AG04450 (cell line): ENCODE measurements at places on chromosomes 11 and 22.

DNA sequence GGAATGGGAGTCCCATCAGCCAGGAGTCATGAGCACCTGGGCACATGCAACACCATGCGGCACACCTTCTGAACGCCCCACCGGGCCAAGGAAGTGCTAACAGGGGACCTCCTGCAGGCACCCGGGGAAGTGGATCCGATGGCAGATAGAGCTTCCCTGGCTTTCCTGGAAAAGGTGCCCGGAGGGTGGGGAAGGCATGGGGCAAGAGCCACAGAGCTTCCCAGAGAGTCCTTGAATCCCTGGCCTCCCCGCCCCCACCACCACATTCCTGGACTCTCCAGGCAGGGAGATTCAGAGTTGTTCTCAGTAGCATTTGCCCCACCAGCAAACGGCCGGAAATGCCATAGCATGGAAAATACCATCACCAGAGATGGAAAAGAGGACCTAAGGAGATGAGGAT lies 8.3 kb downstream of the TRIM29 start:
- DNase-seq = no peak

DNA sequence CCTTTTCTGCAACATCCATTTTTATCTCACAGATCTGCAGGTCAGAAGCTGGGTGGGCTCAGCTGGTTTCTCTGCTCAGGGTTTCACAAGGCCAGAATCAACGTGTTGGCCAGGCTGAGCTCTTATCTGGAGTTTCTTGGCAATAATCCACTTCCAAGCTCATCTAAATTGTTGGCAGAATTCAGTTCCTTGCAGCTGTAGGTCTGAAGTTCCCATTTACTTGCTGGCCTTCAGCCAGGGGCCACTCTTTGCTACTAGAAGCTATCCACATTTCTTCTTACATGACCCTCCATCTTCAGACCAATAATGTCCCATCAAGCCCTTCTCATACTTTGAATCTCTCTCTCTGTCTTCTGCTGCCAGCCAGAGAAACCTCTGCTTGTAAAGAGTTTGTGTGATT lies 103.5 kb downstream of the WNT11 start:
- DNase-seq = no peak

DNA sequence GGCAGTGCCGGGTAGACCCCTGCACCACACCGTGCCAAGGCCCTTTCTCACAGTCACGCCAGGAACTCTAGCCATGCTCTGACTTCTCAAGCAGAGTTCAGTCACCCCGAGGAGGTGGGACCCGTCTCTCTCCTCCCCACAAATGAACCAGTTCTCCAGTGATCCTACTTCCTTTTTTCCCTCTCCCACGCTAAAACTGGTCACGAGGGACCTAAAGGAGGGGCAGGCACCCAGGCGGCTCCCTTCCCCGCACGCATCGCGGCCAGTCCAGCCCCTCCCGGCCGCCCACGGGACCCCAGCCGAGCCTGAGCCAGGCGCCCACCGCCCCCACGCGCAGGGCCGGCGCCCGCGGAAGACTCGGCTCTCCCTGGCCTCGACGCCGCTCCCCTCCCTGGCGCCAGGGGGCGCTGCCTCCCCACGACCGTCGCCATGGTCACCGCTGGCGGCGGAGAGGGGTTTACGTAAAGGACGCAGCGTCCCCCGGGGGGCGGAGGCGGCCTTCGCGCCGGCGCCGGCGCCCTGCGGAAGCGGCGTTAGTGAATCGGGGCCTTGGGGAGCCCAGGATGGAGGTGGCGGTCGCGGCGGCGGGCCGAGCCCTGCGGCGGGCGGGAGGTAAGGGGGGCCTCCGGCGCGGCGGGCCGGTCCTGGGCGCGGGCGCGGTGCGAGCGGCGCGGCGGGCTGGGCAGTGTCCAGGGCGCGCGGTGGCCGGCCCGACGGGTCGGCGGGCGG lies at the start of gene DAGLA:
Gene DAGLA, plus strand, starts transcription at position 499 of the 729 bp plus-strand sequence. CDS start 39,765 bp downstream, outside the sequence.
- DNase-seq = no peak

GRCh38 chr11:69002570-69003231 lies 10.3 kb downstream of the MRGPRF start:
- DNase-seq = no peak

DNA sequence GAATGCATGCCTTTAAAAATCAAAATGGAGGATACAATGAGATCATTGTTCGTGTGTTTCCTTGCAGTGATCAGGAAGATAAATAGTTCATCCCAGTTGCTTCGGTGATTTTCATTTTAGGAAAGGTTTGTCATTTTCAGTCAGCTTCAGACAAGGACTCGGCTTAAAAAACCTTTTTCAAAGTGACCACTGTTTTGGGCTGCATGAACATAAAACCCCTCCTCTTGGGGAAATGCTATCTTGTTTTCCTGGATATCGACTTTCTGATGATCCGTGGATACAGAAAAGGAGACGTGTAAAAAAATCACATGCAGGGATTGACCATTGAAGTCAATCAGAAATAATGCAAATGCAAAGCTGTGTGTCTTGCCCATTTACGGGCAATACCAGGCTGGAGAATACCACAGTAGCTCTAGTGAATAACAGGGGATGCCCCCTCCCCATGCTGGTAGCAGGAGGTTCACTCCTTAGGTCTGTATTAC lies 146.8 kb downstream of the MAML2 start:
- DNase-seq = no peak

DNA sequence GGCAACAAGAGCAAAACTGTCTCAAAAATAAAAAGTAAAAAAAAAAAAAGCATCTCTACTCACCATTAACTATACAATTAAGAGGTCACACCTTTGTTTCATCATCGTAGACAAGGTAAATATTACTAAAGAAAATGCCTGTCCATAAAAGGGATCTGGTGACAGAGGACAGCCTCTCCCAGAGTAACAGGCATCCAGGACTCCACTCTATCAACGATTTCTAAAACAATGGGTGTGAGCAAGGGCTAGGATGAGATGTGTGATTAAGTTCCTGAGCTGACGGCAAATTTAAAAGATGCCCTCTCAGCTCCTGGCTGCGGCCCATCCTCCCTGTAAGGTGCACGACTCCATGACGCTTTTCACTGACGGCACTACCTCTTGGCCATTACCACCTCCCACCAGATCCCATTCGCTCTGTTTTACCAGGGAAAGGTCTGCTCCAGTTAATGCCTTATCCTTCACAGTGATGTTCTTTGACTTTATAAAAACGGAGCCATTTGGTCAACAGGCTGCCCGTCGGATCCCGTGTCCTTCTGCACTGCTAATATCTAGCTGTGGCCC lies 2.3 kb upstream of the TMEM45B start:
- DNase-seq = no peak

DNA sequence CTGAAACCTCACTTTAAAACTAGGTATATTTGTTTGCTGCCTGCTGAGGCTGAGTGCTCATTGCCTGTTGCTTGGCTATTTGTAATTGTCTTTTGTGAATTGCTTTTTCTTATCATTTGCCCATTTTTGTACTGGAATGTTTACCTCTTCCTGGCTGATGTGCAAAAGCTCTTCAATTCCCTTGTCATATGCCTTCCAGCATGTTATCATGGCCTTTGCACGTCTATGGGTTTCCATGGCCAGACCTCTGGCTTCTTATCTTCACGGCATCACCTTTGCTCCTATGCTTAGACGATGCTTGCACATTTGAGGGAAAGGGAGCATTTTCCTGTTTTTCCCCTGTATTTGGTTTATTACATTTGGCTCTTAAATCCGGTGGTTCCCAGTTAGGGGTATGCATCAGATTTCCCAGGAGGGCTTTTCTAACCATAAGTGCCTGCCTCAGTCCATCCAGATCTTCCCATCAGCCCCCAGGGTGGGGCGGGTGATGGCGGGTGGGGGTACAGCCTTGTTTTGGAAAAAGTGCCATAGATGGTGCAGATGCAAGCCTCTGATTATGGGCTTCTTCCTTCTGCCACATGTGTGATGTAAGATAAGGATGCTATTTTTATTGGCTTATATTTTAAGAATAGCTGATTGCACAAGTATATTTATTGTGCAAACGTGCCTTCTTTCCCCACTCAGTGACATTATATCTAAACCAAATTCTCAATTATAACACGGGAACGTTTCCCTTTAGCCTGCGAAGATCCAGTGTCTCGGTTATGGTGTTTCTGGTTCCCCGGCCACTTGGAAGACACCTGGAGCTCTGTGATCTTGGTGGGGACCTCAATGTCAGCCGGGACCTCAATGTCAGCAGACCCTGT lies 70.6 kb upstream of the SEPTIN5 start:
- DNase-seq = no peak

DNA sequence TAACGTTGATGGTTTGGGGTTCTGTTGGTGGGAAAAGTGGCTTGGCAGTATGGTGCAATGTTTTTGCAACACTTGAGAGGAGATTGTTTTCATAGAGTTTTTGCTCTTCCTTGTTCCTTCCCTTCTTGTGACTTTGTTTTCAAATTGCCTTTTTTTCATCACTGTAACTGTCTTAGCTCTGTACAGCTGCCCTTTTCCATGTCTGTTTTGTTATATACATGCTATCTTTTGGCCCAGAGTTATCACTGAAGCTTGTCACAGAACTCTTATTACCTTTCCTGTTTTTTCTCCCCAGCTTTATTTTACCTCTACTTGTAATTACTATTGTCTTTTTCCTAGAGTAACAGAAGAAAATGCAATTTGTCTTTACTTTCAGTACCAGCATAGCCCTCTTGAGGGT lies 154.1 kb downstream of the DDX10 start:
- DNase-seq = no peak

GRCh38 chr11:92083123-92083522 lies 141.5 kb upstream of the FAT3 start:
- DNase-seq = no peak

GRCh38 chr11:36390963-36391471 lies 94.9 kb downstream of the PRR5L start:
- no peak for DNase-seq

GRCh38 chr22:35551549-35552177 lies 11.0 kb downstream of the RASD2 start:
- DNase-seq = no peak

DNA sequence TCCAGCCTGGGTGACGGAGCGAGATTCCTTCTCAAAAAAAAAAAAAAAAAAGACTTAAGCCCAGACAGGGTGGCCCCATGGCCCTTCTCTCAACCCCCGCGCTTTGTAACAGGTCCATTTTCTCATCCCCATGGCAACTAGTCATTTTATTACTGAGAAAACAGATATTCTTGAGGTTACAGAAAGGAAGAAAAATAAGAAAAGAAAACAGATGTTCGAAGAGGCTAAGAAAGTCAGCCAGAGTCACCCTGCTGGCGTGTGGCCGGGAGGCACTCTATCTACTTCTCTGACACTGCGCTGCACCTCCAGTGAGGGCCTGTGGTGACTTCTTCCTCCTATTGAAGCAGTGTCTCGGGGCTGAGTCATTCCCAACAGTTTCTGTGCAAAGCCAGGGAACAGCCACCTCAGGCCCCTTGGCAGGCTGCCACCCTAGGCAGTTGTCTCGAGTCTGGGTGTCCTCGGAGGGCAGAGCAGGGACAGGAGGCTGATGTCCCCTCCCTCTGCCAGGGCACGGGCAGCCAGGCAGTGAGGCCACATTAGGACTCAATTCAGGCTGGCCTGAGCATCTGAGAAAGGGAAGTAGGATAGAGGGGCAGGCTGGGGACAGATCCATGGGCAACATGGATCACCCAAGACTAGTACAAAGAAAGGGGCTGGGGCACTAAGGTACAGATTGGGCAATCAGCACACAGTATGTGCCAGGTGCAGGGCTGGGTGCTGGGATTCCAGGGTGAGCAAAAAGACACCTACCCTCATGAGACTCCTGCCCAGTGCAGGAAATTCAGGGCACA lies 16.4 kb upstream of the SYVN1 start:
- DNase-seq = no peak

- no peak for DNase-seq
Measured at GRCh38 chr11:46366260-46366659, 15.2 kb upstream of the MDK start.

DNA sequence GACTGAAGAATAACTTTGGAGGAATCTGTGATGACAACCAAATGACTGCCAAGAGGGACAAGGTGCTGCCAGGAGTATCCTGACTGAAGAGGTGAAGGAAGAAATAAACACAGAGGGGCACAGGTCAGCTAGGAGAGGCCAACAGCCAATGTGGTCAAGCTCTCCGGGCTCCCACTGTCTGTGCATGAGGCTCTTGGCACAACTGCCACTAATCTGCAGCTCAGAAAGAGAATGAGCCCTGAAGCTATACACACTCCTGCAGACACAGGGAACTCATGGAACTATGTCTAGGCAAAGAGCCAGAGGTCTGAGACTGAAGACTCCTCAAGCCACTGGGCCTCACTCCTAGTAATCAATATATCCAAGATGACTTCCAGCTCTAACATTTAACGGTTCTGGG lies 7.0 kb downstream of the THRSP start:
- no peak for DNase-seq

- no peak for DNase-seq
Measured at GRCh38 chr22:39410264-39410663, 10.7 kb downstream of the TAB1 start.

DNA sequence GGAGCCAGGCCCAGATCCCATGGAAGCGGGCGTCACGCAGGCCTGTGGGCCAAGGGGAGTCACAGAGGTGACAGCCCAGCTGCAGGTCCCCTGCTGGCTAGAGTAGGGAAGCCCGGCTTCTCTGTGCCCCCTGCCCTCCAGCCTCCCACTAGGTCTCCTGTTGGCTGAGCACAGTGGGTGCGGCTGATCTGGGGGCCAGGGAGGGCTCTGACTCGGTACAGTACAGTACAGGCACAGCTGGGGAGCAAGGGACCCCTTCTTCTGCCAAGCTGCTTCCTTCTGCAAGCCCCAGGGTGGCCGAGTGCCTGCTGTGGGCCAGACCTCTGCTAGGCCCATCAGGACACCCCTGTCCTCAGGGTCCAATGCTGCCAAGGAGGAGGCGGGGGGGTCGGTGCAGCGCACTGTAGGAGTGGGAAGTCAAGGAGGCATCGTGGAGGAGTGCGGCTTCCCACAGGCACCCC lies 10.1 kb downstream of the SUSD2 start:
- no peak for DNase-seq

DNA sequence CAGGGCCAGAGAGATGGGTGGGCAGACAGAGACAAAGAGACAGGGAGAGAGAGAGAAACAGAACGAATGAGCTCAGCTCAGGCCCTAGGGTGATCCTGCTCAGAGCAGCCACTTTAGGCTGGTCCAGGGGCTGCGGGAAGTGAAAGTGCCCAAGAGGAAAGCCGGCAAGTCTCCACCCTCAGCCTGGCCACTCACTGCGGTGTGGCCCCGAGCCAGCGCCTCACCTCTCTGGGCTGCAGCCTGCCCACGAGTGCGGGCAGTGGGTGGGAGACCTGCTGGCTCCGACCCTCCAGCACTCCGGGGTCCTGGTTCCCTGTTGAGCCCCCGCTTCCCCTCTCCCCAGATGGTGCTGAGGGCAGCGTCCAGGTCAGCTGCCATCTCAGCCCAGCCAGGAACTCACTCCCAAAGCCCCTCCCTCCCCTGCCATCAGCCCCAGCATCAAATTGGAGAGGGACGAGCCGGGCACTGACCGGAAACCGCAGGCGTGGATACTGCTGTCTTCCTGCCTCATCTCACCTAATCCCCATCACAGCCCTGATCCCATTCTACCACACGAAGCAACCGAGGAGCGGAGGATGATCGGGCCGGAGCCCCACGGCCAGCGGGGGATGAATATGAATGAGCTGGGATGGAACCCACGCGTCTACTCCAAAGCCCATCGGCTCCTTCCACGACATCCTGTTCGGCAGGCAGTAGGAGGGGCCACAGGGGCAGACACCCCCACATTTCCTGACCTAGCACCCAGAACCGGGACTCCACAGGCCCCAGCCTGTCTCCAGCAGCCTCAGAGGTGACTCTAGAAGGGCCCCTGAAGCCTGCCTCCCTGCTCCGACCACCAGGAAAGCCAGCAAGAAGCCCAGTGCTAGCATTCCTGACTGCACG lies 16.9 kb downstream of the ELFN2 start:
- DNase-seq = no peak

- no peak for DNase-seq
Measured at GRCh38 chr22:47230251-47230650, 467.8 kb downstream of the TBC1D22A start.
